T follicular helper cell (primary cell): ENCODE measurements at places on chromosomes 2 and 18.

DNA sequence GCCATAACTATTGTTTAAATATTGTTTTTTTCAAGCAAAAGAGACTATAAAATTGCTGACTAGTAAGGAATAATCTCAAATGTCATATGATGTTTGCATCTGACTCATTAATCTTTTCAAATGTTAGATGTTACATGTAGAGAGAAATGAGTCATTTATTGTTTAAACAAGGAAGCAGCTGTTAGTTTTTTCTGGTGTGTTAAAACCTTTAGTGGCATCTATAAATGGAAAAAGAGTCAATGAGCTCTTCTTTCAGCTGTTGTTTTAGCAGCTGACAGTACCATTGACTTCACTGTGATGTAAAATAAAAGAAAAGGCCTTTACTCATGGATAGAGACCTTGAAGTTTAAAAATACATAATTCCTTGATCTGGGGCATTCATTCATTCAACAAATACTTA is 1.8 kb upstream of the KLHL41 start:
- DNase-seq: no peak

GRCh38 chr2:17851731-17852585 is 26.5 kb upstream of the KCNS3 start:
- no peak for DNase-seq

- DNase-seq: no peak
These were observed 544 bp downstream of the DNAJC27 start for GRCh38 chr2:24971286-24971535.

DNA sequence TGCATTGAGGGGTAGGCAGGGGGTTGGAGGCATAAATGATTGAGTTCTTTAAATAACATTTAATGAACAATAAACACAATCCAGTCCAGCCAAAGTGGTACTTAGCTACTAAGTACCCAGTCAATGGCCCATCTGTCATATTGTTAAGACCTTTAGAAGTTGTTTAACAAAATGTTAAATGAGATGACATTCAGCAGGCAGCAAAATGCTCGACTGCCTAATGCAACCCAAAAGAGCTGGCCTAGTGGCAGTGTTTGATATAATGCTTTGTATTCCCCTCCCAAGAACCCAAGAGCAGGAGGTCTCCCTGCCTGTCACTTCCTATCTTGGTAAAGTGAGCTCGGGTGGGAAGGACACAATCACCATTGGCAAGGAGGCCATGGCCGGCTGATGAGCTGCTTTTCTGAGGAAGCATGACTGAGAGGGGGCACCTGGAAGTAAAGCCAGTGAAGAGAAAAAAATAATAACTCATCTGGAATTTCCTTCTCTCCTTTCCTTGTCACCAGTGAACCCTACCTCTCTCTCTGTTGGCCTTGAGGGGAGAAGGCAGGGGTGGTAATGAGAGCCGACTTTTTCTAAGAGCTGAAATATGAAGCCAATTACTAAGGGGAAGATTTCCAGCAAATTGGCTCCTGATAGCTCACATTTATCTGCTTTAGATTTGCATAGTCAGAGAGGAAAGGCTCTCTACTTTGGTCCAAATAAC is 140.6 kb downstream of the C1D start:
- DNase-seq: no peak

- no peak for DNase-seq
These were observed 22.6 kb downstream of the ST6GAL2 start for GRCh38 chr2:106863387-106863786.

DNA sequence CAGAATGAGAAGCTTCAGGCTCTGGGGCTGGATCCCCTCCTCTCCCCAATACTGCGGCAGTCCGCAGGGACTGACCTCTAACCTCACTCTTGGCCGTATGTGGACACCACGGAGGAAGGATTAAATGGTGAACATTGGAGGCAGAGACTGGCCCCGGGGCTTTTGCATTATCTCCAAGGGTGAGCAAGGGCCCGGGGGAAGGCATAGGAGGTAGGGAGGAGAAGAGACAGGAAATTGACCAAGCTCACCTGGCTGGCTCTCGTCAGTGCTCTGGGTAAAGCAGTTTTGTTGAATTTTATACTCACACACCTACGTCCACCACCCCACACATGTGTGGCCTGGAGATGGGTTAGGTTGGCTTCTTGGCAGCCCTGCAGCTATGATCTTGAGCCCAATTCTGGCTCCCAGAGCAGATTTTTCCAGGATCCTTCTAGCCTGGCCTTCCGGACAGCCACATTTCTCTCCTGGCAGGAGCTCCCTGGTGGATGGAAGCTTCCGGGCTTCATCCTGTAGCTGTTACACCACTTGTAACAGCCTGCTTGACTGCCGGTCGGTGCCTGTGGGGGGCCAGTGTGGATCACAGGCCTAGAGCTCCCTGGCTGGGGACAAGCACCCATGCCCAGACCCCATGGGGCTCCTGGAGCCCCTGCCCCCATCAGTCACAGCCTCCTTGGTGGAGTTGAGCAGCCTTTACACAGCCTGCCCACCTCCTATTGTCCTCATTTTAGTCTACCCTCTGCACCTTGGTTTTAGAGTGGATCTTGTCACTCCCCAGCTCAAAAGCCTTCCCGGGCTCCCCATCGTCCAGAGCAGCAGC is 7.6 kb downstream of the ITM2C start:
- no peak for DNase-seq

DNA sequence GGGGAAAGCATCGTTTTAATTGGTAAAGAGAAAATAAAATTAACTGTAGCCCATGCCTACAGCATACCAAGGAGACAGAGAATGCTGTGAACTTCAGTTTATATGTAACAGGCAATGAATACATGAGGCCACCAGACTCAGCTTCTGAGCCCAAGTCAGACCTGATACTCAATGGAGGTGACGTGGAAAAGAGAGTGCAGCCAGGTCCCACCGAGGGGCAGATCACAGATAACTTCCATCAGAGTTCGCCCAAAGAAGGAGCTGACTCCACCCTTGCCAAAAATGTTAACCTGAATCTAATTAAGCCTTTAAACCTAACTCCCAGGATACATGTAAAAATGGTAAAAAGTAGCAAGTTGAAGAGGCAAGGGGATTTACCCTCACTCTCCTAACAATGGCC is 52.2 kb upstream of the PROKR1 start:
- DNase-seq: no peak

DNA sequence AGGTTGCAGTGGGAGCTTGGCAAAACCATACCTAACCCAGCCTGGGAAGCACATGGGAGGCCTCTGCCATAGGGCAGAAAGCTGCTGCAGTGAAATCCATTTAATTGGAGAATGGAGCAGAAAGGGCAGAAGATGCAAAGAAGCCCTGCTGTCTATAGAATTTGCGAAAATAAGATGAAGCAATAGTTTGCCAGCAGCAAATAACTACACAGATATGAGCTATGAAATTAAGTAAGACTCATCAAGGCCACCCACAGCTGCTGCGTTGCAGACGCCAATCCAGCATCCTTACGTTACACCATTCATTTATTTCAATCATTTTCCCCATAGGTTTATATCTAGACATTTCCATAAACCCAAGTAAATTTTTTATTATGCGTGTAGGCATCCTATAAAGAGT is 21.1 kb downstream of the ATP8B1 start:
- DNase-seq: no peak

GRCh38 chr2:45919711-45920111 is 268.2 kb downstream of the PRKCE start:
- no peak for DNase-seq

GRCh38 chr18:29250259-29250658 is 1073.3 kb upstream of the CDH2 start:
- no peak for DNase-seq

DNA sequence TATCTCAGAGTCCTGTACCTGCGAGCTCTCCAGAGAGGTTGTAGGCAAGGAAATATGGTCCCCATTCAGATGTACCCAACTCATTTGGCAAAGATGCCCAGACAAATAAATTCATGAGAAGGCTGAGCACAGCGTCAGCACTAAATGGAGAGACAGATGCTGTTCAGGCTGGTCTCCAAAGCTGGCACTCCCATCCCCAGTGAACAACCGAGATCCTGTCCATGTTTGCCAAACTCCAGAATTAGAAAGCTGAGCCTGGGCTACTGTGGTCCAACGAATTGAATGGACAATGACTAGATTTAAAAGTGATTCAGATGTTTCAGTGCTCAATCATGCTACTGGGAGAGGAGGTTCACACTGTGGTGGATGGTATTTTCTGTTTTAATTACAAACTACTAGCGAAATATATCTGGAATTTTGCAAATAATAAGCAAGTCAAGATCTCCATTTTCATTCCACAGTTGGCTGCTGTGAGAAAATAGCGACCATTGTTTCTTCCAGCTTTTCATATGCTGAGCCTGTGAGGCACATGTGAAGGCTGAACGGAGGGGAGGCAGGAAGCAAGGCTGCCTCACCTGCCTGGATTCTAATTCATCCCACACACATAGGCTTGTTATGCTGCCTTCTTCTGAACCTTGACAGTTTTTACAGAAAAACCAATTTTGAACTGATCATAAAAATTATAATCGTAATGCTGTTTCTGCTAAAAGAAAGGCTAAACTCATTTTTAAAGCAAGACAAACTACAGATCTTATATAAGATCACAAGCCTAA is 22.6 kb upstream of the DAPL1 start:
- no peak for DNase-seq

GRCh38 chr18:43662657-43663056 is 385.4 kb upstream of the SYT4 start:
- no peak for DNase-seq

- DNase-seq: no peak
These were observed 37.5 kb upstream of the ZNF385B start for GRCh38 chr2:179898873-179899272.

GRCh38 chr2:167942366-167943081 is 304.9 kb downstream of the STK39 start:
- no peak for DNase-seq

GRCh38 chr2:73939419-73939818 is 12.7 kb downstream of the DGUOK start:
- DNase-seq: no peak

- no peak for DNase-seq
These were observed 19.4 kb downstream of the SFTPB start for GRCh38 chr2:85648619-85649018.

GRCh38 chr2:19682493-19682892 is 219.3 kb downstream of the TTC32 start:
- no peak for DNase-seq

DNA sequence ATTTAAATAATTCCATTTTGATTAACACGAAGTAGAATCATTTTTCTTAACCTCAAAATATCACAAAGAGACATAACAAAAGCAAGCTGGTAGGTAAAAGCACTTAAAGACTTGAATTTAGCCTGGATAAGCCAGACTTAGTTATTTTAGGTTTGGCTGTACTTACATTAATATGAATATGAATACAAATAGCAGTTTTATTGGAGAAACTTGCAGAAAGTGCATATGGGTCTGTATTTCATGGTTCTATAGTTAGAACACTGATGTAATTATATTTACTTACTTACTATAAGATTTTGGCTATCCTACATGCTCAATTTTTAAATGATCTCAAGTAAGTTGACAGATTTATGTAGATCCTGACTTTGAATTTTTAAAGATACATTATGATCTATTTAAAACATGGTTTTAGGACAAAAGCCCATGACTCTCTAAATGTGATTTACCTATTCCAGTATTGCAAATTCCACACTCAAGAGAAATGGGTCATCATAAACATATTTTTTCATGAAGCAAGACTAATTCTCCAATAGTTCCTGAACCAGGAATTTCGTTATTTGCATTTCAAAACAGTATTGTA is 1575.4 kb upstream of the NXPH2 start:
- no peak for DNase-seq

- no peak for DNase-seq
These were observed 8.9 kb upstream of the LTBP1 start for GRCh38 chr2:32937602-32938448.

DNA sequence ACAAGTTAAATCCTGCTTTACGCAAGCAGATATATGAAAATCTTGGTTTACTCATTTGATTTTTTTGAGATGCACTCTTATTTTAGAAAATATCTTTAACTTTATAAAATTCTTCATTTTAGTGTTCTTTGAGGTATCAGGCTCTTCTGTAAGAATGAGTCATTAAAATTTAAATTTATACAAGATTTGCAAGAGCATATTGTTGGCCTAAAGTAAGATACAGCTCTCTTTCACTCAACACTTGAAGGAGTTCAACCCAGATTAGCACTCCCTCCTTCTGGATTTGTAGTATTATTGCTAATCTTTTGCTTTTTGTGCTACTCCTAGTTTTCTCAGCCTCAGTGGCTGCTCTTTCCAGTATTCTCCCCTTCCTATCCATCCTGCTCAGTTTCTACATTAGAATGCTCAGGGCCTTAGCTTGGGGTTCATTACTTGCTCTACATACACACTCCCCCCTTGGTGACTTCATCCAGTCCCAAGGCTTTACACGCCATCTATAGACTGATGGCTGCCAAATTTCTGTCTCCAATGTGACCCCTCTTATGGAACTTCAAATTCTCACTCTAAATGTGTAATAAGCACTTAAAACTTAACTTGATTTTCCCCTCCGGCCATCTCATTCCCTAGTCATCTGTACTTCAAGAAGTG is 425.3 kb upstream of the FANCL start:
- no peak for DNase-seq

GRCh38 chr2:187215532-187216240 is 232.4 kb downstream of the CALCRL start:
- no peak for DNase-seq

DNA sequence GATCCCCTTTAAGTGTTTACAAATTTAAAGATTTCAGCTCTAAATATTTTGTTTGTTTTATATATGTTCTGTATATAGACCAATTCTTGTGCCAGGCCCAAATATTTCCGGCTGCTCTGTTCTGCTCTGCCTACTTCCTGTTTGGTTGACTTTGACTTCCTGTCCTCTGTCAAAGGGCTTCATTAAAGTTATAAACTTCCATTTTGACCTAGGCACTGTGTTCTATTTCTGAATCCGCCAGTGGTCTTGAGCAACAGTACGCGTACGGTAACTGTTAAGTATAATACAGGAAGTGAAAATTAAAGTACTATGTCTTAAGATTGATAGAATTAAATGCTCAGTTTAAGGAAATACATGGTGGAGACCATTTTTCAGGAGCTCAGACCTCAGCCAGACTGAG is 13.5 kb upstream of the REL start:
- no peak for DNase-seq

GRCh38 chr2:182854375-182855105 is 11.9 kb downstream of the FRZB start:
- DNase-seq: no peak

- no peak for DNase-seq
These were observed 908 bp downstream of the STAT1 start for GRCh38 chr2:191012845-191013681.
